ENCODE measurements at places on chromosomes 5 and 9.
A peak's percentile ranks its signal among the peaks of the same experiment; 100 is the strongest.

GRCh38 chr5:56734091-56734694 is 81.2 kb upstream of the MAP3K1 start:
- no peak for DNase-seq

- DNase-seq: peak; percentile 23
These were observed 57.4 kb upstream of the PLPP6 start for GRCh38 chr9:4604678-4605095.

- no peak for DNase-seq
These were observed 176.4 kb upstream of the ANKRD55 start for GRCh38 chr5:56409331-56410190.

GRCh38 chr5:123164054-123164453 is 75.0 kb downstream of the PRDM6 start:
- DNase-seq: no peak

DNA sequence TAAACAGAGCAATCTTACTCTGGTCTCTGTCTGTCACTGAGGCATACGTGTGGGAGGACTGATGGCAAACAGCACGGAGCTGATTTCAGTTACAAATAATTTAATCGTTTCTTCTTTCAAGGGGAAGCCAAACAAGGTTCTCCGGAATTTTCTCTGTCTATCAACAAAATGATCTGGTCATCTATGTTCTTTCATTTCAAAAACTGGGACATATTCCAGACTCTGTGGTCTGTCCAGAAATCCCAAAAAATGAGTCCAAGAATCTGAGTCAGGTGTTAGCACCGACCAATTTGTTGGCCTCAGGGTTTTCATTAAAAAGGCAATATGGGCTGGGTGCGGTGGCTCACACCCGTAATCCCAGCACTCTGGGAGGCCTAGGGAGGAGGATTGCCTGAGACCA is 69.9 kb upstream of the ZNF608 start:
- DNase-seq: no peak

GRCh38 chr5:132225165-132226032 is 2.3 kb downstream of the P4HA2 start:
- DNase-seq: peak; percentile 96

- peak; percentile 68 for DNase-seq
These were observed 79.8 kb downstream of the RICTOR start for GRCh38 chr5:38994324-38994927.
